Activated T-cell treated with anti-CD3 and anti-CD28 coated beads, Interleukin-2, amount 50 U/mL, for 1 hour (primary cell): ENCODE measurements at places on chromosomes 6 and 20.

DNA sequence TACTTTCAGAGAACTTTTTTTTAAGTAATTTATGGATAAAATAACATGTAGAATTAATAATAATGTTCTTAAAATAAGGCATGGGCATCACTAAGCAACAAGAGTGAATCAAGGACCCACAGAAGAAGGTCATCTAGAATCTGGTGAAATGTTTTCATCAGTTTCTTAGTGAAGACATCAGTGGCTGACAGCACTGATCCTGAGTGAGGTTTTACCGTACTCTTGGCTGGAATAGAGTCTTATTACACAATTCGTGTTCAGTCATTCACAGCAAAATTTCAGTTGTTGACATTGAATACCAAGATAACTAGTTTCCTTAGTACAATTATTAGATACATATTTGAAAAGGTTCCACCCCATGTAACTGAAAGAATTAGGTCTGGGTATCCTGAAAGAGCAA, 140.4 kb downstream of the C6orf58 start:
- no peak for DNase-seq

GRCh38 chr20:61203320-61203719, 48.7 kb upstream of the CDH4 start:
- no peak for DNase-seq

- DNase-seq, result no peak
Observed at GRCh38 chr6:87869064-87869905, 167.3 kb upstream of the AKIRIN2 start.

DNA sequence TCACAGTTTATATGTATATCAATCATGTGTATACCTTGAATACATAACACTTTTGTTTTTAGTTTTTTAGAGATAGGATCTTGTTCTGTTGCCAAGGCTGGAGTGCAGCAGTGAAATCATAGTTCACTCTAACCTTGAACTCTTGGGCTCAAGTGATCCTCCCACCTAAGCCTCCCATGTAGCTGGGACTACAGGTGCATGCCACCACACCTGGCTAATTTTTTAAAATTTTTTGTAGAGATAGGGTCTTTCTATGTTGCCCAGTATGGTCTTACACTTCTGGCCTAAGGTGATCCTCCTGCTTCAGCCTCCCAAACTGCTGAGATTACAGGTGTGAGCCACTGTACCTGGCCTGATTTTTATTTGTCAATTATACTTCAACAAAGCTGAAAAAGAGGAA, 69.9 kb downstream of the SYCP2L start:
- no peak for DNase-seq

GRCh38 chr6:36337814-36338213, 1.1 kb upstream of the BNIP5 start:
- DNase-seq, result no peak

DNA sequence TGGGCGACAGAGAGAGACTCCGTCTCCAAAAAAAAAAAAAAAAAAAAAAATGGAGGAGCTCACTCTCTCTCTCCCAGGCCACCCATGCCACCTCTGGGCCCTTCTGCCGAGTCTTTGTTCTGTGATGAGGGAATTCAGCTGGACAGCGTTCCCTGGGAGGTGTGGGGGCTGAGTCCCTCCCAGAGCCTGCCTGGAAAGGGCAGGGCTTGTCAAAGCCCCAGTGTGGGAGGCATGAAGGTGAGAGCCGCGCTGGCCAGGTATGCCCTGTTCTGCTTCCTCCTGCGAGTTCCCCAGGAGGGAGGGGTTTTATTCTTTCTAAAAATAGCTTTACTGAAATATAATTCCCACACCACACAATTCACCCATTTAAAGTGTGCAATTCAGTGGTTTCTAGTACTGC, 69.6 kb downstream of the TMEM242 start:
- no peak for DNase-seq

GRCh38 chr20:25394276-25394675, 3.6 kb upstream of the ABHD12 start:
- DNase-seq, result no peak

GRCh38 chr20:57408536-57409233, 17.5 kb downstream of the RBM38 start:
- no peak for DNase-seq

- DNase-seq, result peak; percentile 65
Observed at GRCh38 chr6:34246563-34247391, 2.0 kb downstream of the SMIM29 start.

- no peak for DNase-seq
Observed at GRCh38 chr6:83108378-83108777, 40.9 kb downstream of the DOP1A start.
